PC-9 (cell line): ENCODE measurements at places on chromosomes 2 and 18. TPM values are rescaled to one million over a fixed set of nuclear protein-coding genes. Genes with fewer than 3 reads are reported as not detected.

GYPC gene
- total RNA-seq: not detected in 2 replicates

LYPD6B gene
- total RNA-seq: 10.0 and 12.7 TPM in 2 replicates

KIF1A gene
- not detected in 2 replicates for total RNA-seq

EVA1A gene
- 10.8 and 18.2 TPM in 2 replicates for total RNA-seq

SLC66A2 gene
- total RNA-seq: 24.3 and 28.0 TPM in 2 replicates

POTEC gene
- total RNA-seq: not detected in 2 replicates

XDH gene
- 5.7 and 7.7 TPM in 2 replicates for total RNA-seq

RNF152 gene
- total RNA-seq: 0.20 TPM in 1 of 2 replicates, not detected in the other

PIEZO2 gene
- not detected in 2 replicates for total RNA-seq

MBP gene
- 37.9 and 44.4 TPM in 2 replicates for total RNA-seq

EFHD1 gene
- total RNA-seq: 10.6 and 15.0 TPM in 2 replicates

C2orf81 gene
- 9.8 and 12.0 TPM in 2 replicates for total RNA-seq

CHST10 gene
- not detected in 2 replicates for total RNA-seq

C18orf54 gene
- total RNA-seq: 6.7 and 7.6 TPM in 2 replicates

GKN1 gene
- total RNA-seq: not detected in 2 replicates

ABCG8 gene
- total RNA-seq: not detected in 2 replicates

PUS10 gene
- total RNA-seq: 4.5 and 5.1 TPM in 2 replicates

CKAP2L gene
- 17.7 and 28.7 TPM in 2 replicates for total RNA-seq

CCDC68 gene
- total RNA-seq: 2.7 and 2.9 TPM in 2 replicates

ESPNL gene
- 1.1 and 2.2 TPM in 2 replicates for total RNA-seq

CRACDL gene
- total RNA-seq: 29.6 and 33.7 TPM in 2 replicates

CELF4 gene
- 1.2 and 1.9 TPM in 2 replicates for total RNA-seq

CXCR1 gene
- not detected in 2 replicates for total RNA-seq

EVX2 gene
- total RNA-seq: not detected in 2 replicates

VAMP5 gene
- total RNA-seq: 7.2 and 7.4 TPM in 2 replicates

NT5DC4 gene
- 6.1 and 6.5 TPM in 2 replicates for total RNA-seq

CPO gene
- not detected in 2 replicates for total RNA-seq

DNAH6 gene
- not detected in 2 replicates for total RNA-seq

POTEE gene
- total RNA-seq: 0.20 TPM in 1 of 2 replicates, not detected in the other

INHBB gene
- total RNA-seq: 50.0 and 57.5 TPM in 2 replicates

B3GNT7 gene
- total RNA-seq: 14.0 and 25.8 TPM in 2 replicates

CIB4 gene
- not detected in 2 replicates for total RNA-seq

RANBP2 gene
- total RNA-seq: 37.6 and 47.5 TPM in 2 replicates
